ENCODE measurements at places on chromosomes 1 and 21. TPM values are rescaled to one million over a fixed set of nuclear protein-coding genes. Genes with fewer than 3 reads are reported as not detected.

OR2L8 gene
- total RNA-seq = not detected

CHODL gene
- total RNA-seq = 0.10 TPM

CORT gene
- 0.29 TPM for total RNA-seq

FNBP1L gene
- total RNA-seq = 82.3 TPM

CYP4Z1 gene
- not detected for total RNA-seq

CRP gene
- not detected for total RNA-seq

LYPD8 gene
- total RNA-seq = not detected

OPTC gene
- total RNA-seq = not detected

FAM163A gene
- total RNA-seq = not detected

E2F2 gene
- total RNA-seq = 2.6 TPM

MRPS21 gene
- total RNA-seq = 33.1 TPM

TNFAIP8L2 gene
- not detected for total RNA-seq

AQP10 gene
- not detected for total RNA-seq

RNU1-1 gene
- under 0.01 TPM for total RNA-seq

VWA1 gene
- 5.0 TPM for total RNA-seq

ZMYND12 gene
- total RNA-seq = not detected

RNU1-3 gene
- under 0.01 TPM for total RNA-seq

LRRIQ3 gene
- under 0.01 TPM for total RNA-seq

TSTD1 gene
- 3.6 TPM for total RNA-seq

RNF207 gene
- 8.9 TPM for total RNA-seq

WDR64 gene
- not detected for total RNA-seq

KCNH1 gene
- total RNA-seq = 0.10 TPM

ASB17 gene
- total RNA-seq = not detected

FMN2 gene
- 0.19 TPM for total RNA-seq

KIF21B gene
- 4.6 TPM for total RNA-seq

OR4F16 gene
- 0.19 TPM for total RNA-seq

BSND gene
- not detected for total RNA-seq

SAMSN1 gene
- 4.9 TPM for total RNA-seq

ANKRD65 gene
- total RNA-seq = under 0.01 TPM

ENTREP3 gene
- 8.2 TPM for total RNA-seq

CAPZB gene
- 226 TPM for total RNA-seq

UTS2 gene
- not detected for total RNA-seq

EVA1C gene
- total RNA-seq = 26.7 TPM

TCP10L gene
- total RNA-seq = not detected

EPRS1 gene
- 147 TPM for total RNA-seq

TAL1 gene
- total RNA-seq = 45.1 TPM

ZC3H12A gene
- total RNA-seq = 5.6 TPM

SCP2 gene
- total RNA-seq = 131 TPM

LCE2D gene
- total RNA-seq = not detected

LBR gene
- total RNA-seq = 43.8 TPM

TMEM240 gene
- total RNA-seq = 1.7 TPM

IL19 gene
- total RNA-seq = not detected
